ENCODE measurements at places on chromosomes 3 and 15.
A peak's percentile ranks its signal among the peaks of the same experiment; 100 is the strongest.

DNA sequence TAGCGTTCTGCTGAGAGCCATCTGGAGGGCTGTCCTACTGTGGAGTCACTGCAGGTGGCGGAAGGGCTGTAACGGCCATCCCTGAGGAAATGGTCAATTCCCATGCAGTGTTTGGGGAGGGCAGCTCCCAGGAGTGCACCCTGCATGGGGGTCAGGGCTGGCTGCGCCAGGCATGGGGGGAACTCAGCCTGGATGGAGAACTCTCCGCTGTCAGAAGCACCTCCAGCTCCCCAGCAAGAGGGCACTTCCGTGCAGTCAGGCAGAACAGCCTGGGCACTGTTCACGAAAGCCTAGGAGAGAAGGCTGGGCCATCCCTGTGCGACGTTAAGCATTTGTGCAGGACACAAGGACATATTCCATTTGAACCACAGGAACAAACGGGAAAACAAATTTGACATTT, 105.2 kb downstream of the LRIG1 start:
- DNase-seq, result no peak

GRCh38 chr3:158097593-158098308, 8.5 kb downstream of the SHOX2 start:
- DNase-seq, result peak; percentile 76

DNA sequence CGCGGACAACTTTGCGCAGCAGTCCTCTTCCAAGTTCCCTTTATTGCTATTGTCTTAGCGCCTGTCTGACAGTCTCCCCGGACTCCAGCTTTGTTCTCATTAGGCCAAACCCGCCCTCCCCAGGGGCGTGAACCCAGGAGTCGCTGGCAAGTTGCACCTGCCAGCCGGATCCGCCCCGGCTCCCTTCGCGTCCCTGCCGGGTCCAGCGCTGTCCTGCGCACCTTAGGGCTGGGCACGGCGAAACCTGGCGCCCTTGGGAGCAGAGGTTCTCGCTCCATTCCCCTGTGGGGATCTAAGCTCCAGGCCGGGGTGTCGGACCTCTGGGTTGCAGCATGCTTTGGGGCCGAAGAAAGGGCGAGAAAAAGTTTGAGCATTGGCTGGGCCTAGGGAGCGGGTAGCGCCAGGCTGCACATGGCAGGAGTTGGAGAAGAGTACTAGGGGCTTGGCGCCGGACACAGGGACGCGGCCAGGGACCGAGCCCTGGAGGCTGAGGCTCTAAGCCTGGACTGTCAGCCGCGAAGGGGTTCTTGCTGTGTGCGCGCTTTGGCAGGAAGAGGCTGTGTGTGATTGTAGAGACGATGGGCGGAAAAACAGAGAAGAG, 335.1 kb upstream of the THRB start:
- DNase-seq, result no peak

GRCh38 chr3:124056846-124057245, 64.9 kb upstream of the ROPN1 start:
- no peak for DNase-seq

- no peak for DNase-seq
Observed at GRCh38 chr3:119418641-119419040, 44.8 kb downstream of the TMEM39A start.

- DNase-seq, result no peak
Observed at GRCh38 chr15:23569151-23569925, 3.9 kb downstream of the MKRN3 start.

GRCh38 chr15:97077975-97078374, 747.5 kb downstream of the NR2F2 start:
- no peak for DNase-seq

All from activated naive CD4-positive, alpha-beta T cell treated with Interleukin-2 at 50 U/mL for 16 hours (primary cell).